Osteocyte (in vitro differentiated cells): ENCODE measurements at places on chromosomes 13 and 19. TPM values are rescaled to one million over a fixed set of nuclear protein-coding genes. Genes with fewer than 3 reads are reported as not detected.

The PRKCG gene
- total RNA-seq: 0.21 and 0.30 TPM in 2 replicates

The OR7C1 gene
- total RNA-seq: not detected in 2 replicates

The FCER2 gene
- total RNA-seq: not detected in 2 replicates

DNA sequence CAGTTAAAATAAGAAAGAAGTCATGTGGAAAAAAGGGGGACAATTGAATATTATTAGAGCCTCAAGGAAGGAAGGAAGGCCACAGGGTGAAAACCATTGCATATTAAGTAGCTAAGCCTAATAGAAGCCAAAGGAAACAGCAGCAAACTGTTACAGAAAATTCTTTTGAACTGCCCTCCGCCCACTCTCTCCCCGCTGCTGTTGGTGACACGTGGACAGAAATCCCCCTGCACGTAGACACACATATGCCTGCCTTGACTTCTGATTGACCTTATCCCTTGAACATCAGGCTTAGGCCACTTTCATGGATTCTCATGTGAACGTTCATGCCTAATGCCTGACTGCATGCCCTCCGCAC, 229.1 kb downstream of the KCNRG start:
- H3K27ac ChIP-seq: no peak overlapping the region
- peaks cover 3% of the 10 kb centered on the region for H3K27me3 ChIP-seq
- peaks cover 26% of the 10 kb centered on the region for H3K4me1 ChIP-seq
- H3K4me3 ChIP-seq: no peak overlapping the region
- no peaks in the 10 kb centered on the region for H3K36me3 ChIP-seq
- DNase-seq: no peak

- H3K27me3 ChIP-seq: peaks cover 24% of the 10 kb centered on the region
- H3K4me1 ChIP-seq: peaks cover 10% of the 10 kb centered on the region
- no peak overlapping the region for H3K4me3 ChIP-seq
- no peaks in the 10 kb centered on the region for H3K36me3 ChIP-seq
- no peak for DNase-seq
Observed at GRCh38 chr19:7297742-7298141, 3.5 kb upstream of the INSR start.

- H3K4me3 ChIP-seq: no peak overlapping the region
- no peaks in the 10 kb centered on the region for H3K4me1 ChIP-seq
- no peak overlapping the region for H3K27ac ChIP-seq
- no peaks in the 10 kb centered on the region for H3K36me3 ChIP-seq
- H3K27me3 ChIP-seq: no peaks in the 10 kb centered on the region
Observed at GRCh38 chr13:65456150-65456912, 1773.8 kb downstream of the PCDH9 start.

- peaks cover 2% of the 10 kb centered on the region for H3K4me1 ChIP-seq
- no peak overlapping the region for H3K27ac ChIP-seq
- no peaks in the 10 kb centered on the region for H3K27me3 ChIP-seq
- H3K4me3 ChIP-seq: no peak overlapping the region
- no peak for DNase-seq
Observed at GRCh38 chr19:51980116-51980736, 6.4 kb downstream of the ZNF350 start.

- no peaks in the 10 kb centered on the region for H3K27me3 ChIP-seq
- DNase-seq: peak; percentile 89
- no peak overlapping the region for H3K4me3 ChIP-seq
- no peaks in the 10 kb centered on the region for H3K36me3 ChIP-seq
Observed at GRCh38 chr19:2627319-2627829, 75.1 kb downstream of the GNG7 start.
